ENCODE measurements at places on chromosomes 2 and 18. TPM values are rescaled to one million over a fixed set of nuclear protein-coding genes. Genes with fewer than 3 reads are reported as not detected.

CDK15 gene
- 0.12 TPM for total RNA-seq

RAB12 gene
- 75.7 TPM for total RNA-seq

TGIF1 gene
- total RNA-seq = 62.9 TPM

INPP5D gene
- total RNA-seq = 0.56 TPM

RASGRP3 gene
- 2.5 TPM for total RNA-seq

VWA3B gene
- total RNA-seq = not detected

SNORC gene
- 0.93 TPM for total RNA-seq

STK39 gene
- total RNA-seq = 16.8 TPM

ZCCHC2 gene
- 6.2 TPM for total RNA-seq

SP9 gene
- not detected for total RNA-seq

EGR4 gene
- not detected for total RNA-seq

All from aortic smooth muscle cell (primary cell).